Thyroid gland (tissue), 4 donors: ENCODE measurements at places on chromosomes 7 and 10. TPM values are rescaled to one million over a fixed set of nuclear protein-coding genes. Genes with fewer than 3 reads are reported as not detected.

Gene CLRN3
- total RNA-seq: not detected

Gene ADARB2
- 0.15 TPM for total RNA-seq

- DNase-seq: no peak
- H3K4me3 ChIP-seq: no peak overlapping the region
- H3K27ac ChIP-seq: no peak overlapping the region
- no peaks in the 10 kb centered on the region for H3K27me3 ChIP-seq
- no peaks in the 10 kb centered on the region for H3K4me1 ChIP-seq
- no peaks in the 10 kb centered on the region for H3K36me3 ChIP-seq
Observed at GRCh38 chr7:84720456-84721097, 466.3 kb downstream of the SEMA3D start.

DNA sequence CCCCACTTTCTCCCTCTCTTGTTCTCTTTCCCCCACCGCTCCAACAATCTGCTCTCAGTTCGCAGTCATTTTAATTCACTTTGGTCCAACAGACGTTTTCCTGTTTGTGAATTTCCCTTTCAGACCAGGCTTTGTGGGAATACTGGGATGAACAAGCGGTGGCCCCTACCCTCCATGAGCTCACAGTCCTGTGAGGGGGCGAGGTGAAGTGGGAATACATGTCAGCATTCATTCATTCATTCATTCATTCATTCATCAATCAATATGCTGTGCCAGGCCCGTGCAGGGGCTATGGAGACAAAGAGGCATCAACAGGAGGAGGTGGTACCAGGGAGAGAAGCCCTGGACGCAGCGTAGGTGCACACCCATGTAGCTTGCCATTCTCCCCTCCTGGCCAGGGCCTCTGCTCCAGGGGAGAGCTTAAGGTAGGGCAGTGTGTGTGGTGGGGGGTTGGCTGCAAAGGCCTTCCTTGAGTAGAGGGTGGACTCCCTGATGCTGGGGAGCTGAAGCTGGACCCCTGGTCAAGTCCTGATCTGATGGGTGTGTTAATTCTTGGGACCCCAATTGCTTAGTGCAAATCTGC lies 16.1 kb downstream of the PRF1 start:
- H3K4me1 ChIP-seq: peaks cover 18% of the 10 kb centered on the region
- H3K36me3 ChIP-seq: no peaks in the 10 kb centered on the region
- H3K27me3 ChIP-seq: no peaks in the 10 kb centered on the region
- no peak overlapping the region for H3K27ac ChIP-seq
- DNase-seq: no peak

DNA sequence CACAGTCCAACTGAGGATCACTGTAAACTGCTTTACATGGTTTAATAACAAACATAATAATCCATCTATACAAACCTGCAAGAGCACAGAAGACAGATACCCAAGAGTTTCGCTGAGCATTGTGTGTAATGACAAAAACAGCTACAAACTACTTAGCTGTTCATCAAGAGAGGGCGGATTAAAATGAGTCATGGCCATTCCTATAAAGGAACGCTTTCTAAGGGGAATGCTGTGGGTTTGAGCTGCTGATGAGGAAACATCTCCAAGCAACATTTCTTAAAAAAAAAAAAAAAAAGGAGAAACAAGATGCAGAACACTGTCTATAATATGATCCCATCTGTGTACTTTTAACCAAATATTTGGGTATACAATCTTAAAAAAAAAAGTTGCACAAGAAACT lies 33.8 kb downstream of the VOPP1 start:
- no peak for DNase-seq
- H3K4me3 ChIP-seq: no peak overlapping the region
- H3K27ac ChIP-seq: no peak overlapping the region
- H3K4me1 ChIP-seq: no peaks in the 10 kb centered on the region
- H3K36me3 ChIP-seq: no peaks in the 10 kb centered on the region

GRCh38 chr10:7265396-7266123 lies 145.3 kb downstream of the SFMBT2 start:
- no peaks in the 10 kb centered on the region for H3K36me3 ChIP-seq
- no peak overlapping the region for H3K27ac ChIP-seq
- DNase-seq: no peak
- no peaks in the 10 kb centered on the region for H3K27me3 ChIP-seq
- peaks cover 4% of the 10 kb centered on the region for H3K4me1 ChIP-seq
- H3K4me3 ChIP-seq: no peak overlapping the region
